Midbrain (tissue), 1 donor: ENCODE measurements at places on chromosomes 4 and X.

GRCh38 chr4:8703401-8703696, 110.8 kb downstream of the CPZ start:
- DNase-seq, result no peak

DNA sequence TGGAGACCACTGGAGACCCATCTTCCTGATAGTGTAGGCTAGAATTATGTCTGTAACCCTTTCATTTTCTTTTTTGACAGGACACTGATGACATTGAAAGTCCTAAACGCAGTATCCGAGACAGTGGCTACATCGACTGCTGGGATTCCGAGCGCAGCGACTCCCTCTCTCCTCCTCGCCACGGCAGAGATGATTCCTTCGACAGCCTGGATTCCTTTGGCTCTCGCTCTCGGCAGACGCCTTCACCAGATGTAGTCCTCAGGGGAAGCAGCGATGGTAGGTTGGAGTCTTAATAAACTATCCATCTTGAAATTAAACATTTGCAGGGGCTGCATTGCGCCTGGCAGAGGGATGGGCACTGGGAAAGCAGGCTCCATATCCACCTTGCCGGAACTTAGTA, 75.4 kb downstream of the LIMCH1 start:
- no peak for DNase-seq

GRCh38 chr4:61740886-61741285, 540.8 kb downstream of the ADGRL3 start:
- DNase-seq, result no peak

GRCh38 chr4:159266981-159267868, 164.3 kb downstream of the RAPGEF2 start:
- peak; percentile 74 for DNase-seq

DNA sequence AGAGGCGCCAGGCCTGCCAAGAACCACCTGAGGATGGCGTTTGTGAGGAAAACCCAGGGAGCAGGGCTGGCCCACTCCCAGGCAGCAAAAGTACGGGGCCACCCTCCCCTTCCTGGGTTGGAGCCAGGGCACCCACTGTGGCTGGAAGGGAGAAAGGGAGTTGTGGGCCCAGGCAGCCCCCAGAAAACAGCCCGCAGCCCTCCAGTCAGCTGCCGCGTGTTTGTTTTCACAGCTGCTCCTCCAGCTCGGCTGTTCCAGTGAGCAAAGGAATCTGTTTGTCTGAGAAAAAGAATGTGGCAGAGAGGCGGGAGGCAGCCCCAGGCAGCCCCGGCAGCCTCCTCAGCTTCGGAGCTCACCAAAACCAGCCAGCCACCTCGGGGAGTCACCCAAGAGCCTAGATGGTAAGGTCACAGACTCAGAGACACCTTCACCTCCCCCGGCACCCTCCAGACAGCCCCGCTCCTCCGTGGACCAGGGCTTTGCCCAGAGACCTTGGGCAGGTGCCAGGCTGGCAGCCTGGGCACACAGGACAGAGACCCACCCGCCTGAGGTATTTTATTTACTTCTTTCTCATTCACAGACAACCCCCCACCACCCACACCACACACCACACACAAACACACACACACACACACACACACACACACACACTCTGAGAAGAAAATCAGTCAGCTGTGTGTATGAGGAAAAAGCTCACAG, 338.1 kb downstream of the BCOR start:
- DNase-seq, result no peak

DNA sequence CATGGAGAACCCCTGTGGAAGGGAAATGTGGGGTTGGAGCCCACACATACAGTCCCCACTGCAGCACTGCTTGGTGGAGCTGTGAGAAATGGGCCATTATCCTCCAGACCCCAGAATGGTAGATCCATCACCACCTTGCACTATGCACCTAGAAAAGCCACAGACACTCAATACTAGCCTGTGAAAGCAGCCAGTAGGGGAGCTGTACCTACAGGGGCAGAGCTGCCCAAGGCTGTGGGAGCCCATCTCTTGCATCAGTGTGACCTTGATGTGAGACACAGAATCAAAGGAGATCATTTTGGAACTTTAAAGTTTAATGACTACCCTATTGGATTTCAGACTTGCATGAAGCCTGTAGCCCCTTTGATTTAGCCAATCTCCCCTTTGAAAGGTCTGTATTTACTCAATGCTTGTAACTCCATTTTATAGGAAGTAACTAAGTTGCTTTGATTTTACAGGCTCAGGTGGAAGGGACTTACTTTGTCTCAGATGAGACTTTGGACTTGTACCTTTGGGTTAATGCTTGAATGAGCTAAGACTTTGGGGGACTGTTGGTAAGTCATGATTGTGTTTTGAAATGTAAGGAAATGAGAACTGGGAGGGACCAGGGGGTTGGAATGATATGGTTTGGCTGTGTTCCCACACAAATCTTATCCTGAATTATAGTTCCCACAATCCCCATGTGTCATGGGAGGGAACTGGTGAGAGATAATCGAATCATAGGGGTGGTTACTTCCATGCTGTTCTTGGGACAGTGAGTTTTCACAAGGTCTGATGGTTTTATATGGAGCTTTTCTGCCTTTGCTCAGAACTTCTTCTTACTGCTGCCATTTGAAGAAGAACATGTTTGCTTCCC, 352.6 kb downstream of the INPP4B start:
- DNase-seq, result no peak

DNA sequence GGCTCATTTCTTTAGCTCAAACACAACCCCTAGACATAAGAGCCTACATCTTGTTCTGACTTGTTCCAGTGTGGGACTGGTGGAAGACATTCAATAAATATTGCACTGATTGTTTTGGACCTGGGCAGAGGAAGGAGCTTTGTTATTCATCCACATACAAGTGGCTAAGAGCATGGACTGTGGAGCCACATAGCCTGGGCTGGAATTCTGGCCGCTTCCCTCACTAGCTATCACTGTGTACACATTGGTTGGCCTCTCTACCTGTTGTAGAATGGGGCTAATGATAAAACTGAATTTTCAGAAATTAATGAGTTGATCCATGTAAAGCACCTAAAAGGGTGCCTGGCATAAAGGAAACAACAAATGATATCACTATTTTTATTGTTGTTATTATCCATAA, 80.0 kb downstream of the ZNF674 start:
- DNase-seq, result no peak

GRCh38 chrX:2299871-2300270, 200.9 kb downstream of the DHRSX start:
- no peak for DNase-seq

DNA sequence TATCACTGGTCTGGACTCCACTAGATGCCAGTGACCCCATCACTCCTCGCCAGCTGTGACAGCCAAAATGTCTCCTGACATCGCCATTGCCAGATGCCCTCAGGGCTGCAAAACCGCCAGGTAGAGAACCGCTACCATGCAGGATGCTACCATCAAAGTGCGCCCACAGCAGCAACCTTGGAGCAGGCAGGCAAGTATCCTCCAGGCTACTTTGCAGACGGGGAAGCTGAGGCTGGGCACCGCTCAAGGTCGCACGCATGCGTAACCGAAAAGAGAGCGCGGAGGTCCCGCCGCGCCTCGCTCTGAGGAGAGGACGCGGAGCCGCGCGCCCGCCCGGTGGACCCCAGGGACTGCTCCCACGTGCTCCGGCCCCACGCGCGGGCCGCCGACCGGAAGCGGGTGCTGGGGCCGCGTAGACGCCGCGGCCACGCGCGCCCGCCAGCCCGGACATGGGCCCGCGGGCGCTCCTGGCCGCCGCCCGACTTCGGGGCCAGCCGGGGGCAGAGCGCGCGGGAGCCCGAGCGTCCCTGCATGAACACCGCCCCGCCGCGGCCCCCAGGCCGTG, at the start of gene STS:
TSS of gene STS (plus strand) at position 300 of the 565 bp plus-strand sequence. CDS start 105,488 bp downstream, outside the sequence.
- DNase-seq, result peak; percentile 64

DNA sequence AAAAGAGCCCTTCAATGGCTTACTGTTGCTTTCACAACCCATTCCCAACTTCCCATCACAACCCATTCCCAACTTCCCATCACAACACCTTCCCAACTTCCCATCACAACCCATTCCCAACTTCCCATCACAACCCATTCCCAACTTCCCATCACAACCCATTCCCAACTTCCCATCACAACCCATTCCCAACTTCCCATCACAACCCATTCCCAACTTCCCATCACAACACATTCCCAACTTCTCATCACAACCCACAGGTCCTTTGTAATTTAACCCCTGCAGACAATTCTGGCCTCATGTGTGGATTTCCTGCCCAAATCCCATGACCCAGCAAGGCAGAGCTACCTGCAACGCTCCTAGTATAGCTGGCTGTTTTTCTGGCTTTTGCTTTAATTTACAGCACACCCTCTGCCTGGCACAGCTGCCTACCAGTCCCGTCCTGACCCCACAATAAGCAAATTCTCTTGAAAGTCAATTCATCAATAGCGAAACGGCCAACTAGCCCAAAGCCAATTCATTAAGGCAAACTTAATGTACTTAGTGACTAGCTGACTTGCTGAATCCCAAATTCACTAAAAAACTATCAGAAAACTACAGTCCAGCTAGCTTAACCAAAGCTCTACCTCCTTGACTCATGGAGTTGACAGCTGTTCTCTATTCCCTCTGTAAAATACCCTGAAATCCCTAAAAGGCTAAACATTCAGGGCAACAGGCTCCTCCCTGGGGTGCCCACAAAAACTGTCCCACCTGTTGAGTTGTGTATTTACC, 75.6 kb downstream of the AFAP1 start:
- no peak for DNase-seq

DNA sequence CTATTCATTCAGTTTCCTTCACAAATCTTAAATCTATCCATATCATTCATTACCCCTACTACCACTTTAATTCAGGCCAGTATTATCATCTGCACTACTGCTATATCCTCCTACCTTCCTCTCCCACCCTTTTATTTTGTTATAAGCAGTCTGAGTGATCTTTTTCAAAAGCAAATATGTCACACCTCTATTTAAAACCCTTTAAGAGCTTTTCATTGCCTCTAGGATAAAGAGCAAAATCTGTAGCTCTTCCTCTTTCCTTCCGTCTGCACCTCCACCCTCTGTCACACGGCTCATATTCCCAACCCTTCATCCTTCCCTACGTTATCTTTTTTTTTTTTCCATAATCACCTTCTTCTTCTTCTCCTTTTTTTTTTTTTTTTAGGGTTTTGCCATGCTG, 60.3 kb upstream of the SMIM10 start:
- DNase-seq, result no peak

DNA sequence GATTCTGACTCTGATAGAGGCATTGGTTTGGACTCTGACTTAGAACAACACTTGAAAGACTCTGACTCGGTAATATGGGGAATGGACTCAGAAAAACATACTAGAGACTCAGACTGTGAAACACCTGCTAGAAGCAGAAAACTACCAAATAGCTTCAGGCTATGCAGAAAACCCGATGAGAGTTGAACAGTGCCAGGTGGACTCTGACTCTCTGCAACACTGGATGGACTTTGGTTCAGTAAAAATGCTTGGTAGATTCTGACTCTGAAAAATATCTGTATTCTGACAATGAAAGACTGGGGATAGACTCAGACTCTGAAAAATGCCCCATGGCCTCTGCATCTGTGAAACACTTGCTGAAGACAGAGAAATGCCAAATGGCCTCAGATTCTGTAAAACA, 215.1 kb upstream of the HDX start:
- no peak for DNase-seq

DNA sequence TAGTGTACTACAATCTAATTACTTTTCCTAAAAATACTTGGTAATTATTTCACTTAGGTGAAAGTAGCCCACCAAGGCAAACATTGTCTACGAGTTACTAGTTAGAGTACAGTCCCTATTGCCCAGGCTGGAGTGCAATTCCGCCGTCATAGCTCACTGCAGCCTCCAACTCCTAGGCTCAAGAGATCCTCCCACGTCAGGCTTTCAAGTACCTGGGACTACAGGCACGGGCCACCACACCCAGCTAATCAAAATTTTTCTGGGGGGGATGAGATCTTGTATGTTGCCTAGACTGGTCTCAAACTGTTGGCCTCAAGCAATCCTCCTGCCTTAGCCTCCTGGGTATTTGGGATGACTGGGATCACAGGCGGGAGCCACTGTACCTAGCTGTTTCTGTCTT, 21.9 kb downstream of the FAM193A start:
- DNase-seq, result no peak

- DNase-seq, result no peak
Observed at GRCh38 chr4:126564283-126564854, 1068.4 kb upstream of the INTU start.

- no peak for DNase-seq
Observed at GRCh38 chr4:143254491-143255226, 69.9 kb downstream of the USP38 start.

- no peak for DNase-seq
Observed at GRCh38 chrX:4638036-4638435, 924.6 kb upstream of the PRKX start.

DNA sequence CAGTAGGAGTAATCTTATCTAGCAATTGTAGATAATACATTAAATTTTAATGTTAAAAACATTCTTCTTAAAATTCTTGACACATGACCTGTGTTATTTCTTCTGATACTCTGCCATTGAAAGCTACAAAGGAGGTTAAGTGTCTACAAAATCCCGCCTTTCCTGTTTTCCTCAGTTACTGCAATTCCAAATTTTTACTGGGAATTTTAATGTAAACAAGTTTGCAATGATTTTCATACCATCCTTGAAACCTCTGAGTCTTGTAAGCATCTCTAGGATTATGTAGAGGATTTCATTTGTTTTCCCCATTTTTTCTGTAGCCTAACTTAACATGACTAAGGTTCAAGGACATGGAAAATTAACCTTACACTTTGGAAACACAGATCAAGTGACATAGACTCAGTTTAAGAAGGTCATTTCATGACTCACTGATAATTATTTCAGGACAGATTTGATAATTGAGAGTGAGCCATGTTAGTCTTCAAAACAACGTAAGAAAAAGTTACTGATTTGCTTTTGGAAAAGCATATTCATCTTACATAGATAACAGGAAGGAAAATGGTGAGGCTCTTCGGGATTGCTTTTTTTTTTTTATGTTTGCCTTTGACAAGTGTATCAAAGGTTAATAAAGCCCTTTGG, 39.6 kb upstream of the PDLIM5 start:
- DNase-seq, result no peak

GRCh38 chr4:172786039-172786792, 382.4 kb upstream of the GALNT7 start:
- DNase-seq, result no peak

DNA sequence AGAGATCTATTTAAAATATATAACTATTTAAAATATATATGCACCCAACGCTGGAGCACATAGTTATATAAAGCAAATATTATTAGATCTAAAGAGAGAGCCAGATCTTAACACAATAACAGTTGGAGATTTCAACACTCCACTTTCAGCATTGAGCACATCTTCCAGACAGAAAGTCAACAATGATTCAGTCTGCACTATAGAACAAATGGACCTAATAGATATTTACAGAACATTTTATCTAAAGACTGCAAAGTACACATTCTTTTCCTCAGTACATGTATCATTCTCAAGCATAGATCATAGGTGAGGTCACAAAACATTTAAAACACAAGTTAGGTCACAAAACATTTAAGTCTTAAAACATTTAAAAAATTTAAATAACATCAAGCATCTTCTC, 36.4 kb downstream of the NLRP2B start:
- DNase-seq, result no peak

DNA sequence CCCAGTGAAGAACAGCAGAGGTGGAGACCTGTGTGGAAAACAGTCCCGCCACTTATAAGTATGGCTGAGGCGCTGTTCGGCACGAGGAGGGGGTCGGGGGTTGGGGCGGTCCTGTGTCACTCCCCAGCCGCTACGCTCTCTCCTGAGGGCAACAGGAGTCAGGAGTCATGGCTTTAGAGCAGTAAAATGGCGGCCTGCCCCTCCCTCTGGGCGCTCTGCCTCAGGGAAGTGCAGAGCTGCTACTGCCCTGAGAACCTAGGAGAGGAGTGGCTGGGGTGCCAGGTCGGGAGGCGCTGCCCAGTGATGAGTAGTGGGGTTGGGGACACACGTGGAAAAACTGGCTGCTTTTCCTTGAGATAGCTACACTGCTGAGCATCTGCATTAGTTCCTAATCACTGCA, 551.2 kb upstream of the AMOT start:
- no peak for DNase-seq
